ENCODE measurements at places on chromosomes 12 and 14. TPM values are rescaled to one million over a fixed set of nuclear protein-coding genes. Genes with fewer than 3 reads are reported as not detected.

DNA sequence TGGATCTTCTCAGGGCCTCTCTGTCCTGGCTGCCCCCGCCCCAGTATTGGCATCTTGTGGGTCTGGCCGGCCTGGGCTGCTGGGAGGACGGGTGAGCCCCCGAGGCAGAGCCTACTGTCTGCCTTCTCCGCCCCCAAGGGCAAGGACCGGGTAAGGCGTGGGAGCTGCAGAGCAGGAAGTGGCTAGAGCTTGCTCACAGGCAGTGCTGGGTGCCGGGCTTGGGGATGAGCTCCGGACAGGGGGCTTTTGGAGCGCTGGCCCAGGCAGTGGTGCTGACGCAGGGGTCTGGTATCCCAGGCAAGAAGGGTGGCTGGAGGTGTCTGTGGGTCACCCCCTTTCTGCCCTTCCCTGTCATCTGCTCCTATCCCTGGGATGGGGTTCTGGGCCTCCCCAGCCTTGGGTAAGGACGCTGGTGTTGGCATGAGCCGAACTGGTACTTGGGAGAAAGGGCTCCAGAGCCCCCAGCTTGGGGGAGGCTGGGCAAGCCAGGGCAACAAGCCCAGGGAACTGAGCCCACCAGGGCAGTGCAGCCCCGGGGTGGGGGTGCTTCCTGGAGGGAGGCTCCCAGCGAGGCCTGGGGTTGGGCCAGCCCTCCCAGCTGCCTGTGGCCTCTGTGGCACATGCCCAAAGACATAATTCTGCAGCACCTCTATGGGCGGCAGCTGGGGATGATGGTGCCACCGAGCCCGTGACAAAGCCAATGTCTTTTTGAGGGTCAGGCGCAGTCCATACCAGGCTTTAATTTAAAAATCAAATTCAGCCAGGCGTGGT lies 126.3 kb downstream of the KIF26A start:
- peak; percentile 18 for DNase-seq

DNA sequence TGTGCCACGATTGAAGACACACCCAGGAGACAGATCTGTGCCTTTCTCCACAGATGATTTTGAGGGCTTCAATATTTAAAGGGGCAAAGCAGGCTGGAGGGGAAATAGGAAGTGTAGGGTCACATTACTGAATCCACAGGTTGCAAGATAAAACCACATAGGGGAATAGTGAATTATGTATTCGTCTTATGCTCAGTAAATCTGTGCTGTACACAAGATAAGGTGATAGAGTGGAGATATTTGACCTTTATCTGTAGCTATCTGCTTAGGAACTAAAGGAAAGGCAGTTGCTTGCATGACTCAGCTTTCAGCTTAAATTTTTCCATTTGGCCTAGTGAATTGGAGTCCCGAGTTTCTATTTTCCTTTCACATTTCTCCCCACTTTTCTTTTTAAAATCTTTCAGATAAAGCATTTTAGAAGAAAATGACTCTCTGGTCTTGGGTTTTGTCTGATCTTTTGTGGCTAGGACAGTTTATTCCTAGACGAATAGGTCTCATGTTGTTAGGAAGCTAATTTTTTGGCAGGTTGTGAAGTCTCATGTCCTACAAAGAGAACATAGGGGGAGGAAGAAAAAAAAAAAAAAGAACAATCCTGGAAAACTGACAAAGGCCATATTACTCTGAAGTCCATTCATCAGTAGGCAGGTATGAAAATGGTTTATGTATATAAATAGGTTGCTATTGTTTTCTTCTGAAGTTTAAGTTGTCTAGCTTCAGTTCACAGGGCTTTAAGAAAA lies 55.4 kb downstream of the FBXO33 start:
- DNase-seq, result peak; percentile 16

Gene PRH2
- not detected for total RNA-seq

Gene FAM181A
- not detected for total RNA-seq

DNA sequence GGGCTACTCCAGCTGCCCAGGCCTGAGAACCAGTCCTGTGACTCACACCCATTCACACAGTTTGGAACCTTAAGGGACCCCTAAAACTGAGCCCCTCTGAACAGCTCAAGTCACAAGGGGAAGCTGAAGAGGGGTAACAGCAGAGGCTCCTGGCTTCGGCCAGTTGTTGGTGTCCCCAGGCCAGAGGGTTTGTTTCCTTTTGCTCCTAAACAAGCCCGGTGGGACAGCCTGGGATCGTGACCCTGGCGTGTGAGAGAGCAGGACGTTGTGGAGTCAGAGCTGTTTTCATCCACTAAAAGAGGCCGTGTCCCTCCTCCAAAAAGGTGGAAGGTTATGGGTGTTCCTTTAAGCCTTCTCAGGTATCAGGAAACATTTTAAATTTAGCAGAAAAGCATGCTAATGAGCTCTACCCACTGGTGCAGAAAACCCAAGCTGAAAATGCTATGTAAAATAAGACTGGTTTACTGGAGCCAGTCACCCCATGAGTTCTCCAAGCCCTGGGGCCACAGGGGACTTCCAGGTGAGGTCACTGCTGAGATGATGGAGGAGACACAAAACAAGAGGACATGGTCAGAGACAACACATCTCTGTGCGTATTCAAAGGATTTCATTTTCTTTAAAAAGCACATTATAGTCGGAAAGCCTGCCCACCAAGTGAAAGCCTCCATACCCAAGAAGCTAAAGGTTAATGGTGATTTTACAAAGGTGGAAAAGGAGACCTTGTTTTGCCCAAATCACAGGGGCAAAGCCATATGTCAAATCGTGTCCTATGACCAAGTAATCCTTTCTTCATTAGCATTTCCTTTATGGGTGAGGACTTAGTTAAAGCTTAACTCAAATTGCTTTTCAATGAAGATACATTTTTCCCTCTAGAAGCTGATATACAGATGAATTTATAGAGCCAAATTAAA lies 14.1 kb downstream of the PRKAB1 start:
- DNase-seq, result no peak

DNA sequence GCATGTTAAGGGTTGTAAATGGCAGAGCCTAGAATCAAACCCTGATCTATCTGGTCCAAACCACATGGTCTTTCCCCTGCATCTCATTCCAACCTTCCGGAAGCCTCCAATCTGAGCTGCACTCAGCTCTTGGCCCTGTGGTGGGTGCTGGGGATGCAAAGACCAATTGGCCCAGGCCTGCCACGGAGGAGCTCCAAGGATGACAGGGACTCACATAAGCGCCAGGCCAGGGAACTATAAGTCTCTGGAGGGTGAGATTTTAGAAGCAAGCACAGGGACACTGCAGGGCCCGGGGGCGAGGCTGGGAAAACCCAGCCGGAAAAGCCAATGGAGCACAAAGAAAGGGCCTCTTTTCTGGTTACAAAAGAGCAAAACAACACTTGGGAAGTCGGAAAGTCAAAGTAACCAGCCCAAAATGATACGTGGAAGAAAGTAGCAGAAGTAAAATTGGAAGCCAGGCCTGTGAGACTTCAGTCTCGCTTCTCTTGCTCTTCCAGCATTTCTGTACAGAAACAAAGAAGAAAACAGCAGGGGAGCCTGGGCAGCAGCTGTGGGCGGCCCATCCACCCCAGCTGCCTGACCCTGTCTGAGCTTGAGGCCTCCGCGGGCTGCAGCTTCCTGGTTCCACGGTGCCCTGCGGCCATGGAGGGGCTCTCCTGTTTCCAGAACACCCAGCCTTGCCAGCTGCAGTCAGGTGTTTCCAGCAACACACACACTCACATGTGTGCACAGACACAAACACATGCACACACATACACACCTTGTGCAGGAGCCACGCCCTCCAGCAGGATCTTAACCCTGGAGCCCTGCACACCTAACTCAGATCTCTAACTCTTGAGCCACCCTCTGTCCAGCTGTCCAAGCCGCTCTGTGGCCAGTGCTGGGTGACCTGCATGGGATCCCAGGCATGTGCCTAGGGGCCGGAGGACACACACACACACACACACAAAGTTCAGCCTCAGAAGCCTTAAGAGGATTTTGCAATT lies 178.2 kb downstream of the BCL11B start:
- no peak for DNase-seq

Gene JPH4
- total RNA-seq, result 0.43 TPM

DNA sequence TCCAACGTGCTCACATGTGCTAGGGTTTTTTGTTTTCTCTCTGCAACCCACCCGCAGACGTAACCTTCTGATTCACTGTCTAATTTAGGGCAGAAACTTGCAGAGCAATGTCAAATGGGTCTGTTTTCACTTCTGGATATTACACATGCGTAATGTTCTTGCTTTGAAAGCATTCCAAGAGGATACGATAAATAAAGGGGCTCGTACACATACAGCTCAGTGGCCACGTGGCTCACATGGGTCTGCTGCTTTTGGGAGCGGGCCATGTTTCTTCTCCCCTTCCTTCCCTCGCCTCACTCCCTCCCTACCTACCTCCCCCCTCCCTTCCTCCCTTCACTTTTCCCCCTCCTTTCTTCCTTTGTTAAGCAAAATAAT lies 23.4 kb downstream of the CACNA1C start:
- DNase-seq, result peak; percentile 70

Gene OR6C3
- not detected for total RNA-seq

DNA sequence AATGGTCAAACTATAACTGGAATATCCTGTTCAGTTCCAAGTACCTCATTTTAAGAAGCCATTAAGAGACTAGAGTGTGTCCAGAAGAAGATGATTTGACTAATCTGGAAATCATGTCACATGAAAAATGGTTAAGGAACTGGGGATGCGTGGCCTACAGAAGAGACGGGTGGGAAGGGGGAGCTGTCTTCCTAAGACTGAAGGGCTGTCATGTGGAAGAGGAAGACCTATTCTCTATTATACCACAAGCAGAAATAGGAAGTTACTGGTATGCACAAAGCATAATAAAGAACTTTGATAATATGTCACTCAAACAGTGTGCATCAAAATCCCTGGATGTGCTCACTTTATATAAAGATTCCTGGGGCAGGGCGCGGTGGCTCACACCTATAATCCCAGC lies 50.3 kb downstream of the HECTD4 start:
- DNase-seq, result no peak

Gene TMEM132D
- total RNA-seq, result not detected

GRCh38 chr14:47660158-47660557 lies 15.2 kb downstream of the MDGA2 start:
- no peak for DNase-seq

Gene SIX6
- total RNA-seq, result not detected

Gene SLC39A2
- not detected for total RNA-seq

DNA sequence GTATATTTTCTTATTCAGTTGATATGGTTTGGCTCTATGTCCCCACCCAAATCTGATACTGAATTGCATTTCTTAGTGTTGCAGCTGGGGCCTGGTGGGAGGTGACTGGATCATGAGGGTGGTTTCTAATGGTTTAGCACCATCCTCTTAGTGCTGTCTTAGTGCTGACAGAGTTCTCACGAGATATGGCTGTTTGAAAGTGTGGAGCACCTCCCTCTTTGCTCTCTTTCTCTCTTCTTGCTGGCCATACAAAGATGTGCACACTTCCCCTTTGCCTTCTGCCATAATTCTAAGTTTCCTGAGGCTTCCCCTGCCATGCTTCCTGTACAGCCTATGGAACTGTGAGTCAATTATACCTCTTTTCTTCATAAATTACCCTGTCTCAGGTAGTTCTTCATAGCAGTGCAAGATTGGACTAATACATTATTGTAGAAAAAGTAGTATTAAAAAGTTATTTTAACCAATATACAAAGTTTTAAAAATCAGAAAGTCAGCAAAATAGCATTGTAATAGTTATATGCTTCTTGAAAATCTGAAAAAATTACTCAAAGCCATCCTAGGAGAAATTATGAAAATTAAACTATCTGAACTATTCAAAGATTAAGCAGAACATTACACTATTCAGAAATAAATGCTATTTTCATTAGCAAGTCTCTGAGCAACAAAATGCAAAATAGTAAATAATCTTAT lies 84.1 kb downstream of the PPP1R12A start:
- DNase-seq, result no peak

Gene TAS2R30
- not detected for total RNA-seq

GRCh38 chr12:79115743-79116142 lies 251.2 kb downstream of the SYT1 start:
- DNase-seq, result no peak

- DNase-seq, result peak; percentile 21
Measured at GRCh38 chr12:57431654-57432188, 878 bp upstream of the R3HDM2 start.

DNA sequence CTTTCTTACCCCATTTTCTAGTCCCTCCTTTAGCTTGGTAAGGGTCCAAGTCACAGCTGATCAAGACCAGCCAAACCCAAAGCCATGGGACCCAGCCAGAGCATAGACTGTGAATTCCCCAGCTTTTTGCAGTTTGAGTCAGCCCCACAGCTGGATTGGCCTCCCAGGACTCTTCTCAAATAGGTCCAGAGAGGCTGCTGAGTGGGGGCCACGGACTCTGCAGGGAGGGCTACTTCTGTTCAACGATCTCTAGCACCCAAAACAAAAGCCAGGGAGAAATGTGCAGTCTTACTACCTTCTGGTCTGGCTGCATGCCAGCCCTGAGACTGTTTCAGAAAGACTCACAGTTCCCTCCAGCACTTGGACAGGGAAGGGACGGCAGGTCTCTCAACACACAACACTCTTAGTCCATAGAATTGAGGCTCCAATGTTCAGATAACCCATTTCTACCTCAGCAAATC lies 1.6 kb downstream of the VDR start:
- peak; percentile 59 for DNase-seq

DNA sequence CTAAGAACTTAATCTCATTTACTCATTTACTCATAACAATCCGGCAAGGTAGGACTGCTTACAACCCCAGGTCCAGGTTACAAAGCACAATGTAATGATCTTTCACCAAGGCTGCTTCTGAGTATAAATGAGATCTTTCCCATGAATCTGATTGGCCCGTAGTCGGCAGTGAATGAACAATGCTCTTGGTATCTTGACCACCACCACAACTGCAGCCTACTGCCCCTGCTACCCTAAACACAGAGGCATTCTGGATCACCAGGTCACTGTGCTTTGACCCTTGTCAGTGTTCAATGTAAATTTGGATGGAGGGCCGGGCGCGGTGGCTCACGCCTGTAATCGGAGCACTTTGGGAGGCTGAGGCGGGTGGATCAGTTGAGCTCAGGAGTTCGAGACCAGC lies 15.9 kb downstream of the FAM181A start:
- DNase-seq, result no peak

- no peak for DNase-seq
Measured at GRCh38 chr14:55239320-55239719, 31.9 kb upstream of the FBXO34 start.

Gene SMCO3
- total RNA-seq, result not detected

GRCh38 chr14:36052681-36053080 lies 123.8 kb downstream of the PTCSC3 start:
- DNase-seq, result no peak

DNA sequence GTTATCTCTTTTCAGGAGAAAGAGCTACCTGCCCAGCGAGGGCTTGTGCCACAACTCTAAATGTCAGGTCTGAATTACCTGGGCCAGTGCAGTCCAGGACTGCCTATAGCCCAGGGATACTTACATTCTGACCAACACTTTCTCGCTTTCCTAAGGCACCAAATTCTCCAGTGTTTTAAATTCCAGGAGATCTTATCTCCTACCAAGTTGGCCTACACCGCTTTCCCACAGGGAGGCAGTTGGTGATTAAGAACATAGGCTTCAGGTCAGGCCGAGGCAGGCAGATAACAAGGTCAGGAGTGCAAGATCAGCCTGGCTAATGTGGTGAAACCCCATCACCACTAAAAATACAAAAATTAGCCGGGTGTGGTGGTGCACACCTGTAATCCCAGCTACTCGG lies 41.1 kb downstream of the RPS29 start:
- no peak for DNase-seq

Gene MYO1H
- total RNA-seq, result not detected

All from stomach (tissue), 19 donors.